Activated CD4-positive, alpha-beta T cell treated with anti-CD3 and anti-CD28 coated beads, Interleukin-2, Interleukin-4, amounts not matched to agents 100 ng/mL and 50 ng/mL, durations not matched to agents 16 hours and 8 hours (primary cell): ENCODE measurements at places on chromosomes 4 and X.

DNA sequence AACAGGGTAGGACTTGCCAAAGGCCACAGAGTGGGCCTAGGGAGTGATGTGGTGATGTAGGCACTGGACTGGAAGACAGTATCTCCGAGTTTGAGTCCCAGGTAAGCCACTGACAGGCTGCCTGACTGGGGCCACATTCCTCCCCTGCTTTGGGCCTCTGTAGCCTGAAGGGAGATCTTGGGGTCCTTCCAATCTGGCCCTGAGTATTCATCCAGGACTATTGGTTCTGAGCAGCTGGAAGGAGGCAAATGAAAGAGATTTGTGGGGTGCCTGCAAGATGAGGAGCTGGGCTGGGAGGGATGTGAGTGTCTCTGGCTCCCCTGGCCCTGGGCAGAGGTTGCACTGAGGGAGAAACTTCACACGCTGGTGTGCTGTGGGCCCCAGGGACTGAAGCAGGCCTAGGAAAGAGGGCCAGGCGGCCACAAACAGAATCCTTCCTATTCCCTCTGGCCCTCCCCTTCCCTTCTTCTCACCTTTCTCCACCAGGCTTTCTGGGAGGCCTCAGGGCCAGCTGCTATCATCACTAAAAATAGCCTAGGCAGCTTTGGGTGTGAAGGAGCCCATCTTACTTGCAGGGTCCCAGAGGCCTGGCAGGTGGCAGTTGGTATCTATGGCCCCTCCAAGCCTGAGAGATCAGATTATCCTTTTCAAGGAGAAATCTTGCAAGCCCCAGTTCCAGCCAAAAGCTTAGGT lies 70.1 kb downstream of the PJA1 start:
- no peak for DNase-seq

- no peak for DNase-seq
Observed at GRCh38 chr4:8740666-8741395, 130.8 kb downstream of the HMX1 start.

GRCh38 chr4:24680746-24681448 lies 96.5 kb upstream of the DHX15 start:
- no peak for DNase-seq

GRCh38 chr4:55758570-55758969 lies 61.0 kb upstream of the EXOC1L start:
- DNase-seq, result no peak

DNA sequence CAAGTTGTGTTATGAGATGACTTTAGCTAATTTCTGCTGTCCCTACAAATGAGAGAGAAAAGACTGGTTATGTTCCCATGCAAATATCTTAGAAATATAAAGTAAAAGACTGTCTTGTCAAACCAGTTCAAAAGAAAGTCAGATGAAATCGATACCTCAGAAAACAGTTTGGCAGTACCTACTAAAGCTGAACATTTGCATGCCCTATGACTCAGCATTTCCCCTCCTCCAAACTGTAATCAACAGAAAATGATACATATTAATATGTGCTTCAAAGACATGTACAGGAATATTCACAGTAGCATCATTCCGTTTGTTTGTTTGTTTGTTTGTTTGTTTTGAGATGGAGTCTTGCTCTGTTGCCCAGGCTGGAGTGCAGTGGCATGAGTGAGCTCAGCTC lies 90.3 kb downstream of the ARX start:
- peak; percentile 4 for DNase-seq
